ENCODE measurements at places on chromosomes 12 and 14.
A peak's percentile ranks its signal among the peaks of the same experiment; 100 is the strongest.

DNA sequence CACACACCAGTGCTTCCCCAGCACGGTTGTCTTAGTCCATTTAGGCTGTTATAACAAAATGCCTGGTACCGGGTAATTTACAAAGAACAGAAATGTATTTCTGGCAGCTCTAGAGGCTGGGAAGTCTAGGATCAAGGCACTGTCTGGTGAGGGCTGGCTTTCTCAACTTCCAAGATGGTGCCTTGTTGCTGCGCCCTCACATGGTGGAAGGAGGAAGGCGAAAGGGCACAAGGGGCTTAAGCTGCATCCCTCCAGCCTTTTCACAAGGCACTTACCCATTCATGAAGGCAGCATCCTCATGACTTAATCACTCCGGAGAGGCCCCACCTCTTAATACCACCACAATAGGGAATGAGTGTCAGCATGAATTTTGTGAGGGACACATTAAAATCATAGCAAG, 155.5 kb downstream of the SLC15A5 start:
- no peak for DNase-seq

- DNase-seq, result no peak
These were observed 129.7 kb upstream of the GRIP1 start for GRCh38 chr12:66808606-66809005.

GRCh38 chr12:110647631-110648040, 33.7 kb downstream of the TCTN1 start:
- no peak for DNase-seq

GRCh38 chr14:24123424-24124417, 6.7 kb upstream of the FITM1 start:
- DNase-seq, result no peak

DNA sequence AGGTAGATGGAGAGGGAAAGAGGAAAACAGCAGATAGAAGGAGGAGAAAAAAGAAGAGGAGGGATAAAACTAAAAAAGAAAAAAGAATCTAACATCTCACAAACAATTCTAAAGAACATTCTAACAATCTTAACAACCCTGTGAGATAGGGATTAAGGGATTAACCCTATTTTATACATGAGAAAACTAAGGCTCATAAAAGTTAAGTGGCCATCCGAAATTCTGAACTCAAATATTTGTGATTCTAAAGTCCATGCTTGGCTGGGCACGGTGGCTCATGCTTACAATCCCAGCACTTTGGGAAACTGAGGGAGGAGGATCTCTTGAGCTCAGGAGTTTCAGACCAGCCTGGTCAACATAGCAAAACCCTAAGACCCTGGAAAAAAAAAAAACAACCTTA, 13.1 kb downstream of the KIF21A start:
- DNase-seq, result no peak

- DNase-seq, result no peak
These were observed 77.6 kb upstream of the SLC35F4 start for GRCh38 chr14:57943541-57943940.

DNA sequence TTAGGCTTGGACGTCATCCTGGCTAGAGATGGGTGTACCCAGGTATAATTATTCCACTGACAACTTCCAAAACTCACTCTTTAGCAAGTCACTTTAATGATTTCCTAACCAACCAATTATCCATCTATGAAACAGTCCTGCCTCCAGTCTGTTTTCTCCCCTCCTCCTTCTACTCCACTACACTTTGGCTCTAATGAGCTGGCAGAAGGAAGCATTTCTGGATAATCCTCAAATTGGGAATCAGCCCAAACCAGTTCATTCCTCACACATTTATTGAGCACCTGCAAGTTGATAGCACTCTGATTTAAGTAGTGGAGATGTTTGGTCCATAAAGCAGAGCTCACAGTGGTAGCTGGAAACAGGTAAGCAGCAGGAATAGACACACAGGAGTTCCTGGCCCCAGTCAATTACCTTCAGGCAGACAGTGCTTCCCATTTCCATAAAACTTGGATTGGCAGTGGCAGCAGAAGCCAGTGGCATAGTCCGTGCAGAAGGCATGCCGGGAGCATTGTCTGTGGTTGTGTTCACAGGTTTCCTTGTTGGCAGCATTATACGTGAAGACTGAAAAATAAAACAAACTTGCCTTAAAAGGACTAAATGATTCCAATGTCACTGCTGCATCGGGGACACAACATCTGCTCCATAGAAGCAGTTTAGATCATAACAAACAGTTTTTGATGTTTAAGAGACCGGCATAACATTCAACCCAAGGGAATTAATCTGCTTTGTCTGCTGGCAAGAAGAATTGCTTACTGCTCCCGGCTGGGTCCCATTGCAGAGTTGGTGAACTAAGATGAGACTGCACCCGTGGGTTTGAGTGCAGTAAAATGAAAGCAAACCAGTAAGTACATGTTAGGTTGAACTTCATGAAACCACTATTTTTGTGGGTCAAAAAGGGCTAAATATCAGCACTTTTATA, 26.2 kb downstream of the NID2 start:
- DNase-seq, result no peak

- no peak for DNase-seq
These were observed 84.2 kb downstream of the GCH1 start for GRCh38 chr14:54818201-54819133.

GRCh38 chr14:100155049-100155621, 4.3 kb downstream of the DEGS2 start:
- peak; percentile 71 for DNase-seq

- DNase-seq, result peak; percentile 33
These were observed 509.1 kb downstream of the VRK1 start for GRCh38 chr14:97306133-97306759.

DNA sequence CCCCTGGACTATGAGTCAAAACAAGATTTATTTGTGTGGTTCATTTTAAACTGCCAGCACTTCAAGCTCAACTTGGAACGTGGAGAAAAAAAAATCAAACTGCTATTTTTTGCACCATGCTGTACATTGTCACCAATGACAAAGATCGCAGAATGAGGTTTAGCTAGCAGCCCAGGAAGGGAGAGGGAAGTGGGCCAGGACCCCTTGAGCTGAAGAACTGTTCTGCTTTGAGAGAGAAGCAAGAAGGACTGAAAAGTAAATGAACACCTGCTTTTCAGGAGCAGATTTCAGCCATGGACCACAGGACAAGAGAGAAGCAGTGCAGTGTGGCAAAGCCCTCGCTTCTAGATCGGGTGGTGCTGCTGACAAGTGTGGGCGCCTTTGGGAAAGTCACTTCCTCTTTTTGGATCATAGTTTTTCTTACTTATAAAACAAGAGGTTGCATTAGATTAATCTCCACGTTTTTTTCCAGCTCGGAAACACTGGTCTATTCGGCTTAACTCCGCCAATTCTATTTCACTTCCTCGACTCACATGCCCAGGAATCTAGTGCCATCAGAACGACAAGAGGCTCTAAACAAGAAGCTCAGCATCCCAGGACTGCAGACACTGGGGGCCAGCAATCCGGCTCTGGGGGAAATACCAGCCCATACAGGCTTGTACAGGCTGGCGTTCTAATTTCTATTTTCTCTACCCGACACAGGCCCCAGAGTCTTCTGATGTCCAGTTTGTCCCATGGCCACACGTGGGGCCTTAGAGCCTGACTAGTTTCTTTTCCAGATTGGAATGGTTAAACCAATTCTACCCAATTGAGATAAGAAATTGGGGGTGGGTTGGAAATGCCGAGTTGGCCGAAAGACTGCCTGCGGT, 129.9 kb downstream of the CRACR2A start:
- no peak for DNase-seq

DNA sequence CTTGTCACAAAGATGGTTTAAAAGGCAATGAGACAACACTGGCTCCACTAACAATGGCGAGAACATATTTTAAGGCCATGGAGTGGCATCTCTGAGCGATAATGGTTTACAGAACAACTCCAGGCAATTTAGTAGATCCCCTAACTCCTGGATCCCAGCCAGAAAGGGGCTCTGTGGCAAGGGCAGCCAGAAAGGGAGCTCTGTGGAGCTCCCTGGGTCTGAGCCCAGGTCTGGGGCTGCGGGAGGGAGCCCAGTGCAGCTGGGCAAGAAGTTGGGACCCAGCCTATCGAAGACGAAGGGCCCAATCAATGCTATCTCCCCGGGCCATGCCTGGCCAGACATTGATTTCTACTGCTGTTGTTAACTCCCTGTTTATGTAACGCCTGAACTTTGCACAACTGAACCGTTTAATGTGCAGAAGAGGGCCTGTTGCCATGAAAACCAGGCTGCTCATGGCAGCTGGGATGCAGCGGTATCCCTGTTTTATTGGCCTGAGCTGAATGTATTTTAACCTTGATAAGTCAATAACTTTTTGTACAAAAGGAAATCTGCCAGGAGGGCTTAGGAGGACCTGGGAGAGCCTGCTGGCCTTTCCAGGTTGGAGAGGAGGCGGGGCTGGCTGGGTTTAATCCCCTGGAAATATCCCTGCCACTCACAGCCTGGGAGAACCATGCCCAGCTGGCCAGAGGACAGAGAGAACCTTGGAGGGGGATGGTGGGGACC, 6.7 kb upstream of the FAM222A start:
- no peak for DNase-seq

GRCh38 chr12:5977556-5977955, 32.5 kb upstream of the ANO2 start:
- no peak for DNase-seq

- peak; percentile 49 for DNase-seq
These were observed 233.3 kb upstream of the FOXN3 start for GRCh38 chr14:89650077-89650978.

DNA sequence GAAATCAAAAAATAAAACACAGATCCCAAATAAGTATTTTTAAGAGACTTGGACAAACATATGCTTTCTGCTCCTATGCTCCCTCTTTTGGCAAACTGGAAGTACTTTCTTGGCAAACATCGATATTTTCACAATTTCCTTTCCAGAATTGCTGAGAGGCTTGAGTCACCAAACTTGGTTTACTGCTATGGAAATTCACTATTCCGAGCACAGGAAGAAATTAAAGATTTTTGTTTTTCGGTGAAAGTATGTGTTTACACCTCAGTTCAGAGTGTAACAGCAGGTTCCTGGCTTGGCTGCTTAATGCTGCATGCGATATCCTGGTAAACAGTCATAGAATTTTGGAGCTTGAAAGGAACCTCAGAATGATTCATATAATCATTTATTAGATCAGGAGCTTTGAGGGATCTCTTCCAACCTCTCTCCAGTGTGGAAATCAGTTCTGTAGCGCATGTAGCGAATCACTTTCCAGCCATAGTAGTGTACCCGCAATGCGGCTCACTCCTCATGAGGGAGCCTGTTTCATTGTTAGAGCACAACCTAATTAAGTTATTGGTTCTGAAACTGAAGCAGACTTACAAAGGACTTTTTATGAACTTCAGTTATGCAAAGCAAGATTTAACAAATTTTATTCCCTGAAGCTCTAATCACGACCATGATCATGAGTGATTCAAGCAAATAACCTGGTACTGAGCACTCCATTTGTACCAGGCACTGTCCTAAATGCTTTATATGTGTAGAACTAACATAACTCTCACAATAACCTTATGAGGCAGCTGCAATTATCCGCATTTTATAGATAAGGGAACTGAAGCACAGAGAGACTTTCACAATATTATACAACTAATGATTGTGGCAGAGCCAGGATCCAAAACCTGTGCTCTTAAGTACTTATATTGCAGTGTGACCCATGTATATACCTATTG, 56.4 kb upstream of the ATP2A2 start:
- no peak for DNase-seq

DNA sequence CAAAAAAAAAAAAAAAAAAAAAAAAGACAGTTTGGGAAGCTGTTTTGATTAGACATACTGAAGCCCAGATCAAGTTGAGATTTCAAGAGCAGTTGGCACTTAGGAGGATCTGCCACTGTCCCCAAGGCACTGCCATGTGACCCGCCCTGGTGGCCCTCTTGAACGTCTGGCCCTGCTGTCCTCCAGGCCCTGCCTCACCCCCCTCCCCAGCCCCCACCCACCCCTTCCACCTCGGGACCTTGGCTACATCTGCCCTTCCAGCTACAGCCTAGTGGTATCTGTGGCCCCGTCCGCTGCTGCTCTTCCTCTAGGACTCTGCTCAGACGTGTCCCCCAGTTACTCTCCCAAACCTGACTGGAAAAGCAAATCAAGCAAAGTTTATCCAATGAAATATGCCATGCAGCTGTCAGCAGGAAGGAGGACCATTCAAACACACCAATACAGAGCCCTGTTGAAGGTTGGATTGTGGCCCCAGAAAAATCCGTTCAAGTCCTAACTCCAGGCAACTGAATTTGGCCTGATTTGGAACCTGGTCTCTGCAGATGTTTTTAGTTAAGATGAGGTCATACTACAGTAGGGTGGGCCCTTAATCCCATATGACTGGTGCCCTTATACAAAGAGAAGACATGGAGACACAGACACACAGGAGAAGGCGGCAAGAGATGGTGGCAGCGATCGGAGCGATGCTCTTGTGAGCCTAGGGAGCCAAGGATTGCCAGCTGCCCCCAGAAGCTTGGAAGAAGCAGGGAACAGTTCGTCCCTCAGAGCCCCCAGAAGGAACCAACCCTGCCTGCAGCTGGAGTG, 17.7 kb downstream of the SLC25A29 start:
- no peak for DNase-seq

All from stimulated activated CD8-positive, alpha-beta memory T cell treated with anti-CD3 and anti-CD28 coated beads, Interleukin-4, amount 100 ng/mL, for 48 hours (primary cell).